Occipital lobe (tissue), 3 donors: ENCODE measurements at places on chromosomes 6 and 20. TPM values are rescaled to one million over a fixed set of nuclear protein-coding genes. Genes with fewer than 3 reads are reported as not detected.

Gene TUBB1
- 0.47 TPM for total RNA-seq

Gene SMPDL3A
- 20.4 TPM for total RNA-seq

Gene LEMD2
- total RNA-seq = 31.8 TPM

Gene CDSN
- not detected for total RNA-seq

Gene BFSP1
- 0.31 TPM for total RNA-seq

Gene SLC52A3
- total RNA-seq = not detected
